ENCODE measurements at places on chromosomes 5 and 9.

DNA sequence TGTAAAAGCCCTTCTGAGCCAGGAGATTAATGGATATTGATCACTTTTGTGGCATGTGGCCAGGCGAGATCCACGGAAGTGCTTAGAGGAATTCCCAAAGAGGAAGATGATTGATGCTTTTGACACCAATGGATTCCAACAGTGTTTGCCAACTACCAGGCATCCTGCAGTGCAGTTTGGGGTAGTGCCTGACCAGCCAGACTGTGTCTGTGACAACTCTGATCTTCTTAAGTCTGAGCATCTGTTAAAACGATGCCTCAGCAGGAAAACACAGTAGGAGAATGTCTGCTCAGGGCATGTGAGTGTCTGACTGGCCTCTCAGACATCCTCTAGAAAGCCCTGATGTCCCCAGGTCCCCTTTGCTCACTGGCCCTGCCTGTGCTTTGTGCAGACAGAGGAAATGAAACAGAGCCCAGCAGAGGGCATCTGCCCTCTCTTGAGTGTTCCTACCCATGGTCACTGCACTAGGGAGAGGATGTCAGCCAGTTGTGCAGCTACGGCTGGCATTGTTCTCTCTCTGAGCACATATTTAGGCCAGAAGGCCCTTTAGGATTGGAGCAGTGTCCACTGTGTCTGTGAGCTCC lies 57.0 kb downstream of the TRPC7 start:
- no peak for DNase-seq

- no peak for DNase-seq
Measured at GRCh38 chr5:135966165-135966564, 11.4 kb upstream of the LECT2 start.

DNA sequence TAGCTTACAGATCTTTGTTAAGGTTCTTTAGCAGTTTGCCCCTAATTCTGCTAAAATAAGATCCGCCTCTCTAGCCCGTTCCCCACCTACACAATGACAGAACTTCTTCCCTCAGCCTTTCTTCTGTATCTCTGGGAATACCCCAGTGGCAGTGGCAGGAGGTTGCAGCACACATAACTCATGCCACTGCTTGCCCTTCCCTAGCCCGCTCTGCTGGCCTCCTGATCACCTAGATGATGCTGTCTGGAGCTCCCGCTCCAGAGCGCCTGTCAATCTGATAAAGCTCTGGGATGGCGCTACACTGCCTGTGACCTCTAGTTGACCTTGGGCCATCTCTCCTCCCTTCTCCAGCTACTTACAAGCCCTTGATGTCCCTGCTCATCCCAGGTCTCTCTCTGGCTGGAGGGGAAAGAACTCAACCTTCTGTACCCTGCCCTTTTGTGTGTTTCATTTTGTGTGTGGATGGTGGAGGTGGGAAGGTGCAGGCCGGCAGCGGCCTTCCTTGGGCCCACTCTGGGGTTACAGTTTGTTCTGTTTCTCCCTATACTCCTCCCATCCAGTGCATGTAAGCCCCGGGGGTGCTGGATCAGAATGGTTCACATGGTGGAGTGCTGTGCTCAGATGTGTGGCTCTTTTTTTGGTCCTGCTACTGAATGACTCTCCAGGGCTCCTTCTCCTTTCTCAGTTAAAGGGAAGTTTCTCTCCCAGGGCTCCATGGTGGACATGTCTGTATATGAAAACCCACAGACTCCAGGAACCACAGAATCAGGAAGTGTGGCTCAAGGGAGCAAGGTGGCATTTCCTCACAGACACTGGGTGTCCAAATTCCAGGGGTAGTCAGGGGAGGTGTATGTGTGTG lies 29.1 kb downstream of the MTX3 start:
- no peak for DNase-seq

- DNase-seq: no peak
Measured at GRCh38 chr9:83327323-83327722, 210.9 kb downstream of the FRMD3 start.

DNA sequence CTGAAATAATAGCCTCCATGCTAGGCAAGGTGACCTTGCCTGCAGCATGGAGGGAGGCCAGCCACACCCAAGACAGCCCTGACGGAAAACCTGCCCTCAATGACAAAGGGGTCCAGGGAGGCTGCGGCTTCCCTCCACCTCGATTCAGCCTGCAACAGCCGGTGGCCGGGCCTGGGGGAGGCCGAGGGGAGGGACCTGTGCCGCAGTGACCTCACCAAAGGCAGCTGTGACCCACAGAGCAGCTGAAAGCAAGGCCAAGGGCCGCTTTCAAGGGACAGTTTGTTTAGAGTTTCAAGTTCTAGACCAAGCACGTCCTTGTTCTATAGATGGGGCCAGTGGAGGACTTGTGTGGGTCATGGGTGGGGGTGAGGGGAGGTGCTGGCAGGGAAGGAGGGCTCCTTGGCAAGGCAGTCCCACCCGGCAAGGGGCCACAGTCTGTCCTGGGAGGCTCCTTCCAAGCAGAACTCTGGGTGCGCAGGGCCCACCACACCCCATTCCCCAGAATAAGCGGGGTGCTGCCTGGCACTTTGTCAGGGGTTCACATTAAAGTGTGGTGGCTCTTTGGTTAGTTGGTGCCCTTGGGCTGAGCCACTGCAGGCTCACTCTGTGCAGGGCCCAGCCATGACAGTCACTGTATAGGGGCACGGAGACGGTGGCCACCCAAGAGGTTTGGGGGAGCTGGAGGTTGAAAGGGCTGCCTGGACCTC lies 226.5 kb downstream of the FANCC start:
- DNase-seq: no peak
